ENCODE measurements at places on chromosomes 16 and 17.

DNA sequence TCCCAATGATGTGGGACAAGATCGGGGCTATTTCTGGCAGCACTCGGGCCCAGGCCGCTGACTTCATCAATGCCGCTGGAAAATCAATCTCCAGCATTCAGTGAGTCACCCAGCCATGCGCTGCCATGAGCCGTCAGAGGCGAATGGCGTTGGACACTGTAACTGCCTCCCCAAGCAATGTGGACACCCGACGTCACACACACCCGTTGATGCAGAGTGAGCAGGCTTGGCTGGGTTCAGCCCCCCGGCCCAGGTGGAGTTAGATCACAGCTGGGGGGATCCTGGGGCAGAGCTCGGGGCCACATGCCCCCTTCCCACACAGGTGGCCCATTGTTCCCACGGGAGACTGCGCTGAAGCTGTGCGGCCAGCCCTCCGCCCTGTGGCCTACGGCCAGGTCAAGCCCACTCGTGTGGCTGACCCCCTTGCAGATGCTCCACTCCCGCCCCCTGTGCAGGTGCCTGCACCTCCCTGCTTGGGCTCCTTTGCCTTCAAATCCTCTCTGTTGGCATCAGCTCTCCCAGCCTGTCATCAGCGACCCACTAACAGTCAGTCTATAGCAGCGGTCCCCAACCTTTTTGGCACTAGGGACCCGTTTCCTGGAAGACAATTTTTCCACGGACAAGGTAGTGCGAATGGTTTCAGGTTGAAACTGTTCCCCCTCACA lies 89.9 kb downstream of the TBC1D16 start:
- DNase-seq, result no peak

DNA sequence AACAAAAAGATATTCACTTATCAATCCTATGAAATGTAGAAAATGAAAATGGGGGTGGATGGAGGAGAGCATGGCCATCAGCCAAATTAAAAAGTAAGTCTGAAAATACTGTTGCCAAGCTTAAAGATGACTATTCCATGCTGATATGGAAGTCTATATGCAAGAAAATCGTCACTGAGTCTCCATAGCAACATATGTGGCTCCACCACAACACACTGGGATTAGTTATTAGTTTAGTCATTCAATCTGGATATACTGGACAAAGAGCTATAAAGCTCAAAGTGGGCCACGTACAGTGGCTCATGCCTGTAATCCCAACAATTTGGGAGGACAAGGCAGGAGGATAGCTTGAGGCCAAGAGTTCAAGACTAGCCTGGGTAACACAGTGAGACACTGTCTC lies 24.7 kb upstream of the PSMD7 start:
- no peak for DNase-seq

GRCh38 chr17:17079336-17079735 lies 37.1 kb downstream of the MPRIP start:
- no peak for DNase-seq

DNA sequence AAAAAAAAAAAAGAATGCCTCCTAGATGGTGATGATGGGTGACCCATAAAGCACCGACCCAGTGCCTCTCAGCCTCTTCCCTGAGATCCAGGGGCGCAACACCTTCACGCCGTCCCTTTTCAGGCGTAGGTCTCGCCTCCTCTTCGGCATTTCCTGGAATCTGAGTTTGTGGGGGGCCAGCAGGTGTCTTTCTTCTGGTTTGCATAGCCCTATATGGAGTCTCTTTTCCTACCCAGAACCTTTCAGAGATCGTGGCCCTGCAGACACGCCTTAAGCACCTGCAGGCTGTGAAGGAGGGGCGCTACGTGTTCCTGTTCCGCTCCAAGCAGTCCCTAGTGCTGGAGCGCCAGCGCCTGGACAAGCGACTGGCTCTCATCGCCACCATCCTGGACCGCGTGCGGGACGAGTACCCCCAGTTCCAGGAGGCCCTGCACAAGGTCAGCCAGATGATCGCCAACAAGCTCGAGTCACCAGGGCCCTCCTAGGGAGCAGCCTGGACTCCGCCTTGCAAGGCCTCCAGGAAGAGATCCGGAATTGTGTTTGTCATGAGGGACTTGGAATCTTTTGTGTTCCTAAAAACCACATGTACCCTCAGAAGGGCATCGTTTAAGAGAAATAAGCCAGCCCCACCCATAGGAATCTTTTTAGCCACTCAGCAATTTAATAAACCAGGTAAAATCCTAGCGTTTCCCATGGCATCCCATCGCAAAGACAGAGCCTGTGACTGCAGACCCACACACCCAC lies 1.9 kb upstream of the GAA start:
- no peak for DNase-seq

DNA sequence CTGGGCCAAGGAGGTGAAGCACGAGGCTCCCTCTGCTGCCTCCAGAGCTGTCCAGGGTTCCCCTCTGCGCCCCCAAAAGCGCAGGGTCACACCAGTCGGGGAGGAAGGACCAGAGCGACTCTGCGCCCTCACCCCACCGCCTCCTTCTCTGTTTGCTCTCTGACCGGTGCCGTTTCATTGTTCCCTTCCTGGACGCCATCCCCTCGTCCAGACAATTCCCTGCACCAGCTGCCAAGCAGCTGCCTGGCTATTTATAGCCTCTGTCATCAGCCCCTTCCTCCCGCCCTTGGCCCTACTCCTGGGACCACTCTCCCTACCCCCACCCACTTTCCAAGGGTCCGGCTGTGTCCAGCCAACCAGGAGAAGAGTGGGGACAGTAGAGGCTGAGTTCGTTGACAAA lies 68.8 kb upstream of the CREBBP start:
- no peak for DNase-seq

DNA sequence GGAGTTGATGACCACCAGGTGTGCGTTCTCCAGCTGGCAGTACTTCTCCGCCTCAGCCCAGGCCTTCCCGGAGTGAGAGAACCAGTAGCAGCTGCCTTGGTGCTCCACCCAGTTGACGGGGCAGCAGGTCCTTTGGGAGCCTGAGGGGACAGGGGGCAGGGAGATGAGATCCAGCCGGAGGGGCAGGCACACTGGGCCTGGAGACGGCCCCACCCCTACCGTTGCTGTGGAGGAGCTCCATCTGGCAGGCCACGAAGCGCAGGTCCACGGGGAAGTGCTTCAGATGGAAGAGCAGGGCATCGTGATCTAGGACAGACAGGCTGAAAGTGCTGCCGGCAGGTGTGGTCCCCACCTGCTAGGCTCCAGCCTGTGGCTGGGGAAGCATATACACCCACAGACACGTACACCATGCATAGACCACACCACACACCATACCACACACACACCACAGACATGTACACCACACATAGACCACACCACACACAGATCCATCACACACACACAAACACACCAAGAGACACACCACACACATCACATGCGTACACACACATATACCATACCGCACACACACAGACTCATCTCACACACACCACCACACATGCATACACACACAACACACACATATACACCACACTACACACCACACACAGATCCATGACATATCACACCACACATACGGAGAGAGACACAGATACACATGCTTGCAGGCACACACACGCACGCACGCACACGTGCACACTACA lies 7.4 kb downstream of the ASGR2 start:
- no peak for DNase-seq

GRCh38 chr16:9425236-9425635 lies 333.8 kb downstream of the HAPSTR1 start:
- no peak for DNase-seq

GRCh38 chr16:52501746-52502145 lies 45.2 kb downstream of the TOX3 start:
- DNase-seq, result no peak

DNA sequence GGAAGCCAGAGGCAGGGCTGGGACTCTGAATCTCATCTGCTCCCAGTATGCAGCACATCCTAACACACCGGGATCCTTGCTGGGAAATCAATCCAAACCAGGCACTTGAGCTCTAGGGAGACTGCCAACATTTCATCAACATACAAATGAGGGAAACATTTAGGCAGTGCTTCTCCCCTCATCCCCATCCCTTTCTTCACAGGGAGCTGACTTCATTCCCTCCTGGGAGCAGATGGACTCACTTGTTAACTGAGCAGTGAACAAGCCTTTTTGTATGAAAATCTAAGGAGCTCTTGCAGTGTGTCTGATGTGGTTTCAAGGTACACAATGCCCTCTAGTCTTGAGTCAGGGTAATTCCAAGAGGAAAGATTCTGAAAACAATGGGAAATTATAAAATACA lies 96.3 kb downstream of the TMEM114 start:
- no peak for DNase-seq

DNA sequence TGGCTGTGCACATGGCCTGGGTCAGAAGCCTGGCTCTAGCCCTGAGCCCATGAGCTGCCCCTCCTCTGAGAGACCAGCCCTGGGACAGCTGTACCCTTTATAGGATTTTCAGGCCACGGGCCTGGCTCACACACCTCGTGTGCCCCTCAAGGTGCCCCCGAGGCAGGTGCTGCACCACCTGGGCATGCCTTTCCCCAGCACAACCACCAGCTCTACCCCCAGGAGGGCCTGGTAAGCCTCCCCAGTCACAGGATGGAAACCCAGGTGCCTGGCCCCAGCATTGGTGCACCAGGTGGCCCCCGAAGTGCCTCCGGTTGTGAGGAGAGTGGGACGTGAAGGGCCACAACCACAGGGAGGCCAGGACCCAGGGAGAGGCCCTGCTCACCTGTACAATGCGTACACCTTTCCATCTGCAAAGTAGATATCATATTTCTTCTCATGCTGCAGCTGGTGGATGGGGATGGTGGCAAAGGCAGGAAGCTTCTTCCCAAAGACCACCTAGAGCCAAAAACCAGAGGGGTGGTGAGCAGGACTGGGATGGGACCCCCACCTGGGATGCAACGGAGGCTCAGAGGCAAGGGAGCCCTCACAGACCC lies 6.3 kb downstream of the ZNF598 start:
- no peak for DNase-seq

DNA sequence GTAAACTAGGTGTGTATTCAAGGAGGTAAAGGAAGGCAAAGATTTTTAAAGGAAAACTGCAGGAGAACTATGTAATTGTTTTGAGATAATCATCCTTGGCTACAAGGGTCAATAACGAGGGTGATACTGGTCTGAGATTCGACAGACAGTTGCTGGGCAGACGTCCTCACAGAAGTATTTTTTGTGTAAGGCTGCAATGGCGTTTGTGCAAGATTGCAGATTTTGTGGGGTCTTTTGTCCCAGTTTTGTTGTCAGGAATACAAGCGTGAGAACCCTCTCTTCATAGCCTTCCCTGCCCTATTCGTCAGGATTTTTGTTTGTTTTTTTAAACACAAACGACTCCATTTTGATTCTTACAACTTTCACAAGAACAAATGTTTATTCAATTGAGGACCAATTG lies 57.5 kb downstream of the GPR139 start:
- DNase-seq, result no peak

DNA sequence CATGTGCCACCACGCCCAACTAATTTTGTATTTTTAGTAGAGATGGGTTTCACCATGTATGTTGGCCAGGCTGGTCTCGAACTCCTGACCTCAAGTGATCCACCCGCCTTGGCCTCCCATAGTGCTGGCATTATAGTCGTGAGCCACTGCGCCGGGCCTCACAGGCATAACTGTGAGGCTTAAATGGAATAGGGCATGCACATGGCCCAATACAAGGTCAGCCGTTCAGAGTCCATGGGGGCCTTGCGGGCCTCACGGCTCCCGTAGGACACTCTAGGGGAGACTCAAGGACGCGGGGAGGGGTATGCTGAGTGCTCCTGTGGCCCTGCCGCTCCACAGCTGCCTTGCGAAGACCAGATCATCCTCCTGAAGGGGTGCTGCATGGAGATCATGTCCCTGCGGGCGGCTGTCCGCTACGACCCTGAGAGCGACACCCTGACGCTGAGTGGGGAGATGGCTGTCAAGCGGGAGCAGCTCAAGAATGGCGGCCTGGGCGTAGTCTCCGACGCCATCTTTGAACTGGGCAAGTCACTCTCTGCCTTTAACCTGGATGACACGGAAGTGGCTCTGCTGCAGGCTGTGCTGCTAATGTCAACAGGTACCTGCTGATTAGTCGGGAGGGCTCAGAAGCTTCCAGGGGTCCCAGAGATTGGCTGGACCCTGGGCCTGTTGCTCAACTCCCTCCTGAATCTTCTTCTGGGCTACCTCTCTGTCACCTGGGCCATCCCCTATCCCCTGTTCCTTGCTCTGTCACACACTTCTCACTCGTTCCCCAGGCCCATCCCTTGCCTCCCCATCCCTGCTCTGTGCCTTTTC lies 12.3 kb downstream of the NR1D1 start:
- DNase-seq, result no peak

GRCh38 chr16:20099375-20099774 lies 25.7 kb upstream of the GPR139 start:
- no peak for DNase-seq
